ENCODE measurements at places on chromosomes 1 and 21. TPM values are rescaled to one million over a fixed set of nuclear protein-coding genes. Genes with fewer than 3 reads are reported as not detected.

GRCh38 chr1:185438936-185439335, 121.9 kb upstream of the IVNS1ABP start:
- no peak for DNase-seq

DNA sequence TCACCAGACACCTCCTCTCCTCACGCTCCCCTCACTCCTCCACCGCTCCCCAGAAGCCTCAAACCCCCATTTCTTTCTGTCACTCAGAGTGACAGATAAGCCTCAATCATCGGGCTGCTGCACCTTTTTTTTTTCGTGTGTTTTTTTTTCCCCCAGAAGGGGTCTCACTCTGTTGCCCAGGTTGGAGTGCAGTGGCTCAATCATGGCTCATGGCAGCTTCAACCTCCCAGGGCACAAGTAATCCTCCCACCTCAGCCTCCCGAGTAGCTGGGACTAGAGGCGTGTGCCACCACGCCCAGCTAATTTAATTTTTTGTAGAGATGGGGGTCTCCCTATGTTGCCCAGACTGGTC, 1.2 kb upstream of the TMPRSS2 start:
- no peak for DNase-seq

- peak; percentile 71 for DNase-seq
These were observed 651 bp downstream of the ZBTB8A start for GRCh38 chr1:32539584-32540571.

DNA sequence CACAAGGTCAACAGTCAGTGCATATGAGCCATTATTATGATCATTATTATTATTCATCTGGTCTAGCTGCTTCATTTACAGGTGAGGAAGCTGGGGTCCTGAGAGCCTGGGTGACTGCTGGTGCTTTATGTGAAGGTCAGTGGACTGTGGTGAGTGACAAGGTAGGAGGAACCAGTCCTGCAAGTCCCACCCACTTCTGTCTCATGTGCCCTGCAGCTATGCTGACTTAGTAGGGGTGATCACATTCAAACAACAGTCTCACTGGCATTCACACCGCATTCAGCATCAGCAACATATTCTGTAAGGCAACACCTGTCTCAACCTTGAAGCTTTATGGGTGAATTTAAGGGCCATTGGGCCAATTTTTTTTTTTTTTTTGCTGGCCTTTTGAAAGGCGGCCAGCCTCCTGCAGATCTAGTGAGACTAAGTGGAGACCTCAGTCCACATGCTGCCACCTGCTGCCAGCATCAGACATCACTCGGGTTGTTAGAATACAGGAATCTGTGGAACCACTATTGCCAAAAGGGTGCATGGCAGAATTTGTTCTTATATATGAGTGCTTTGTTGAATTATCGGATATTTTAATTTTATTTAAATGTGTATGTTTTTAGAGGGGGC, 59.9 kb upstream of the CACNA1E start:
- no peak for DNase-seq

GRCh38 chr21:45258466-45258865, 29.2 kb downstream of the POFUT2 start:
- peak; percentile 66 for DNase-seq

- no peak for DNase-seq
These were observed 1.3 kb upstream of the SLC50A1 start for GRCh38 chr1:155134322-155134721.

DNA sequence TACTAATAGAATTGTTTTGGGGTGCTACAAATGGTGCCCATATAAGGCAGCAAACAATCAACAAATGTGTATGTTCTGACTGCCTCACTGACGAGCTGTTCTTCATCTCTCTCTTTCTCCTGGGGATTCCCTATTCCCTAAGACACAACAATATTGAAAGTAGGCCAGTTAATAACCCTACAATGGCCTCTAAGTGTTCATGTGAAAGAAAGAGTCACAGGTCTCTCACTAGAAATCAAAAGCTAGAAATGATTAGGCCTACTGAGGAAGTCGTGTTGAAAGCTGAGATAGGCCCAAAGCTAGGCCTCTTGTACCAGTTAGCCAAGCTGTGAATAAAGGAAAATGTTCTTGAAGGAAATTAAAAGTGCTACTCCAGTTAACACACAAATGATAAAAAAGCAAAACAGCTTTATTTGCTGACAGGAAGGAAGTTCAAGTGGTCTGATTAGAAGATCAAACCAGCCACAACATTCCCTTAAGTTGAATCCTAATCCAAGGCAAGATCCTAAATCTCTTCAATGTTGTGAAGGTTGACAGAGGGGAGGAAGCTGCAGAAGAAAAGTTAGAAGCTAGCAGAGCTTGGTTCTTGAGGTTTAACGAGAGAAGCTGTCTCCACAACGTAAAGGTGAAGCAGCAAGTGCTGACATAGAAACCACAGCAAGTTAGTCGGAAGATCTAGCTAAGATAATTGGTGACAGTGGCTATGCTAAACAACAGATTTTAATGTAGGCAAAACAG, 26.3 kb downstream of the ATP2B4 start:
- DNase-seq, result no peak

- DNase-seq, result no peak
These were observed 22.3 kb downstream of the FOXJ3 start for GRCh38 chr1:42312576-42313212.

DNA sequence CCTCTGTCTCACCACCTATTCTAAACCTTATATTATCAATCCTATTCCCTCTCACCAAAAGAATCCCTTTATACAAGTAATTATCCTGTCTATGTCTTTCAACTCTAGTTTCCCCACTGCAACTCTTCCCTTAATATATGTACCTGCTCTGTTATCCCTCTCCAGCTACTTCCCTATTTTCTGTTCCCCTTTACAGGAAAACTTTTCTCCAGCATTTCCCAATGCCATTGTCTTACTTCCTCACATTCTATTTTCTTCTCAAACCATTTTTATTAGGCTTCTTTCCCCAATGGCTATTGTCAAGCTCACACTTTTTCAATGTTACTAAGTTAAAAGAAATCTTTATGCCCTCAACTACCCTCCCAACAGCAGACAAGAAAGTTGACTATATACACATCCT, 11.6 kb downstream of the DPYD start:
- no peak for DNase-seq

DNA sequence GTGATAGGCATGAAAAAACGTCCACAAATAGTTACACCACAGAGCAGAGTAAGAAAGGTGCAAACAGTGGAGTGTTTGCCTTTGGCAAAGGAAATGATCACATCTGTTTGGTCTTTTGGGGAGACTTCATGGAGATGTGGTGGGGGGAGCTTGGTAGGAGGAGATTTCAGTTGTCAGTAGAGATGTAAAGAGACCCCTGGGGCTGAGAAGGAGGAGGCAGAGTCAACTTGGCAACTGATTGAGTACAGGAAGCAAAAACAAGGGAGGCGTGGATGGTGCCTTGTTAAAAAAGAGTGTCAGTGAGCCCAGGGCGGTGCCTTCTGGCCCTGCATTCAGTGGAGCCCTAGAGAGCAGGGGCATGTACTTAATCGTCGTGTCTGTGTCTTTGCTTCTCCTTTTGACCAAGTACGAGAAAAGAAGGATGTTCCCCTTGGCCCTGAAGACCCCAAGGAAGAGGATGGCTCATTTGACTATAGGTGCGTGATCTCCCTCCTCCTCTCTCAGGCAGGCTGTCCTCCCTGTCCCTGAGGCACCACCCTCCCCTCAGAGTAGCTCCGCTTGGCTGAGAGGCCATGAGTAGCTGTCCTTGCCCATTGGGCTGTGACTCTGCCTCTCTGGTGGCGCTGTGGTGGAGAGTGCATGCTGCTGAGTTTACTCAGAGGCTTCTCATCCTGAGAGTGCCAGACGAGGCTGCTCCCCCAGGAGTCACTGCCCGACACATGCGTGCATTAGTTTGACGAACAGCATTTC, 30.4 kb upstream of the CNTN2 start:
- no peak for DNase-seq

DNA sequence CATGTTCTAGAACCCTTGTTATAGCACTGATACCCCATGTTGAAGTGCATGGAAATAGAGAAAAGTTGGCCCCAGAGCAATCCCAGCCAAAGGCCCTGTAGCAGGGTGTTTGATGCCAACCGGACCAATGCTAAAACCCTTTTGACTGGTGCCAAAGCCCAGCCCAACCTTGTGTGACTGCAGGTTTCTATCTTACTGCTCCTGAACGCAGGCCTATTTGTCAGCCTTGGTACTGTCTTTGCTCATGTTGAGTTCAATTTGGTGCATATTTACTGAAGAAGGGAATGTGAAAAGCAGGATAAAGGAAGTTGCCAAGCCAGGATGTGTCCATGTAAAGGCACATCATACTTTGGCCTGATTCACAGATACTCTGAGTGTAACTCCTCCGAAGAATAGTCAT, 51.7 kb upstream of the NFASC start:
- no peak for DNase-seq

Gene DMRTA2
- 0.29 TPM for total RNA-seq

Gene ZSWIM5
- 2.7 TPM for total RNA-seq

Gene APCS
- total RNA-seq, result not detected

Measured in type B pancreatic cell (in vitro differentiated cells).